ENCODE measurements at places on chromosomes 5 and 9. TPM values are rescaled to one million over a fixed set of nuclear protein-coding genes. Genes with fewer than 3 reads are reported as not detected.

- peak; percentile 26 for DNase-seq
These were observed 8.9 kb downstream of the IRF1 start for GRCh38 chr5:132481596-132482211.

DNA sequence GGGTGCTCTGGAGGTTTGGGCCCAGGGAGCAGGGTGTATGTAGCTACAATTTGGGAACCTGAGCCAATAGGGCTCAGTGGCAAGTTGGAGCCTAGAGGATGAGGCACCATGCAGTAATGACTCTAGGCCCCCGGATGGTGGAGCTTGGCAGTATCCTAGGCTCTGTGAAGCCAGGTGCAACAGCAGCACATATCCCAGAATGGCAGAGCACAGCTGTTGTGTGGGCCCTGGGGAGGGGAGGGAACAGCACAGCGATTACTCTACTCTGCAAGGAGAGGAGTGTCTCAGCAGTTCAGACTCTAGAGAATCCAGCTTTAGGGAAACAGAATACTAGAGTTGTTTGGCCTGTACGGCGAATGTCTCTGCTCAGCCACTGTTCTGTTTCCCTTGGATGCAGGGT is 56.1 kb downstream of the LRRTM2 start:
- no peak for DNase-seq

The TERT gene
- total RNA-seq: 2.5 TPM

The CCDC171 gene
- 1.8 TPM for total RNA-seq

DNA sequence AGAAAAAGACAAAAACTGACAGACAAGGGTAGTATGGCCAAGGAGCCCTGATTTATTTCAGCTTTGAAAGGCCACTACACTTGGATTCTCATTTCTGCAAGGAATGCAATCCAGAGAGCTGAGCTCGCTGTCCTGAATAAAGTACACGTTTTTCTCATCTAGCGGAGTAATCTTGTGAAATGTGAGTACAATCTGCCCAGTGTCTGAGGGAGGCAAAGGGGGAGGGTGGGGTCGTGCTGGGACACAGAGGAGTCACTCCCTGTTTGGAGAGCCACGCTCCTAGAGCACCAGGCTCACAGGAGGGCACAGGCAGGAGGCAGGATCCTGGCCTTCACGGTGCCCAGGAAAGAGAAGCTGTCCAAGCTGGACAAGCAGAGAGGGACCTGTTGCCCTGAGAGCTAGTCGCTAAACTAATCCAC is 51.0 kb upstream of the IFNK start:
- DNase-seq: no peak

- no peak for DNase-seq
These were observed 193.1 kb downstream of the SLC12A2 start for GRCh38 chr5:128276537-128277216.

DNA sequence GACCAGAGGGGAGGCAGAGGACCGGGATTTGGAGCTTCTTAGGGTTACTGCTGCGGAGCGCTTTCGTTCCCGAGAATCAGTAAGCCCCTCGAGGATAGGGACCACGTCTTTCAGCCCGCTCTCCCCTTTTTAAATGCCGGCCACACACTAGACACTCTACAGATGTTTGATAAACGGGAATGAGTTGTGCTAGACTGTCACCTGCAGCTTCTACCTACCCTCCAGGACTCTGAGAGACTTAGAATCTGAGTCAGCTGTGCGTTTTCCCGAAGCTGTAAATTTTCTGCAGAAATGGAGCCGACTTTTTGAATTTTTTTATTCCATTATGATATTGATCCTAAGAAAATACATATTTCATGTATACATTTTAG is 670 bp downstream of the CCDC171 start:
- DNase-seq: peak; percentile 3

DNA sequence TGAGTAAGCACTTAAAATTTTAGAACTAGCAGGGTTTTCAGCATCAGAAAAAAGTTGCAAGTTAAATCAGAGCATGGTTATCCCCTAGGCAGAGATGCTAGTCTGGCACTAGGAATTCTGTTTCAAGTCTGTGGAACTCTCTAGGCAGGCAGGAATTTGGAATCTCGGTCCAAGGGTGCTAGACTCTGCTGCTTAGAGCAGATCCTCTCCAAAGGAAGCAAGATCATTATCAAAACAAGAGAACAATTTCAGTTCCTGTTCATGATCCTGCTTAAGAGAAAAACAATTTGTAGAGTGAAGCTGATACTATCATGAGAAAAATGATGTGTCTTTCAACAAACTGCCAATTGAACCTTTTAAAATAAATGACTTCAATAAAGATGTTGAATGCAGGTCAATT is 420.7 kb downstream of the KIF4B start:
- no peak for DNase-seq

DNA sequence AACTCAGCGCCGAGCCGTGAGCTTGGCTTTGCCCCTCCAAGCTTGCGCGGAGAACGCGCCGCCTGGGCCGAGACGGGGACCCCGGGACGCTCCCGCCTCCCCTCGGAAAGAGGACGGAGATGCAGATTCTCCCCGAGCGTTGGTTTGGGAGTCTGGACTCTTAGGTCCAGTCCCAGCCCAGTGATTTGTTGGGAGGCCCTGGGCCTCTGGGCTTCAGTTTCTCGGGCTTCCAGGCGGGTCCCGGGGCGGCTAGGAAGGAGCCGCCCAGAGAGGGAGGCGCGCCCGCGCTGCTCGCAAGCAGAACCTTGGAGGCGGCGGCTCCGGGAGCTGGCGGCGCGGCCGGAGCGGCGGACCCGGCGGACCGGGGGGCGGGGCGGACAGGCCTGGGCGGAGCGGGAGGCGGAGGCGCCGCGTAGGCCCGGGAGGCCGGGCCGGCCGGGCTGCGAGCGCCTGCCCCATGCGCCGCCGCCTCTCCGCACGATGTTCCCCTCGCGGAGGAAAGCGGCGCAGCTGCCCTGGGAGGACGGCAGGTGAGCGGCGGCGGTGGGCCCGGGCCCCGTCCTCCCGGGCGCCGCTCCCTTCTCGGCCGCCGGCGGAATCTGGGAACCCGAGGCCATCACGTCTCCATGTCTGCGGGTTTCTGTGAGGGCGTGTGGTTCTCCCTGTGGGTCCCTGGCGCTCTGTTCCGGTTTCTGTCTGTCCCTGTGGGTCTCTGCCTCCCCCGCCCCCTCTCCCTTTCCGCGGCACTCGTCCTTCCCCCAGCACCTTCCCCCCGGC is at the start of gene B4GALT7:
Gene B4GALT7 (plus strand): TSS at position 402 of the 777 bp plus-strand sequence. CDS start 79 bp downstream, at position 481.
- DNase-seq: peak; percentile 80

- no peak for DNase-seq
These were observed 648.3 kb upstream of the ZNF608 start for GRCh38 chr5:125394661-125395280.

- no peak for DNase-seq
These were observed 176.6 kb upstream of the KCNN2 start for GRCh38 chr5:114185274-114185673.

GRCh38 chr5:16975950-16976624 is 40.0 kb upstream of the MYO10 start:
- DNase-seq: no peak

The HAVCR2 gene
- total RNA-seq: 6.6 TPM

DNA sequence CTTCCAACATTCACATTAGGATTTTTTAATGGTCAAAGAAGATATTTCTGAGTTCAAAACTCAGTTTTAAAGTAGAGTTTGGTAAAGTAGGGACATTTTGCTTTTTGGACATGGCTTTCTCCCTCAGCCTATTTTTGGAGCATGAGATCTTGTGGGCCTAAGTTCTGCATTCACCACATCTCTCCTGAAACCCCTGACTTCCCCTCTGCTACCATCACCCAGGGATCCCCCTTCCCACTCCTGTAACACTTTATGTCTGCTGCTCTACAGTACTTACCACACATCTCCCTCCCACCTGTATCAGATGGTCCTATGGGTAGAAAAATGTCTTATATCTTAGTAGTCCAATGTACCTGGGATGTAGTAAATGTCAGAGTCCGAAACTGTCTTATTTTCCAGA is 48.2 kb upstream of the JAK2 start:
- no peak for DNase-seq

GRCh38 chr9:113511856-113512761 is 48.6 kb downstream of the RGS3 start:
- DNase-seq: peak; percentile 81

The NUTM2G gene
- not detected for total RNA-seq

The SLC34A1 gene
- not detected for total RNA-seq

DNA sequence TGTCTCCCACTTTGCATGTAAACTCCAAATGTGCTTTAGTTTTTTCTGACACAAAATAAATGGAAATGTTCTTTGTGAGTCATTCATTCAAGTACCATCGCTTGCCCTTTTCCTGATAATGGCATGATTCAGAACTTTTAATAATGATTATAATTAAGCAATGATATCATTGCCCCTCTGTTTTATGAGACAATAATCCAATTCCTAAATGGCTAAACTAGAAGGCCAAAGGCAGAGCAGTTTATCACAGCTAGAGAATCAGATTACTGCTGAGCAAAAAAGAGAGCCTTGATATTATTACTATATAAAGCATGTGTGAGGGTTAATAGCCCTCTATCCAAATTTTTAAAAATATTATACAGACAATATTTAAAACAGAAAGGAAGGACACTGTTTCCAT is 484.2 kb upstream of the PTPRD start:
- DNase-seq: no peak

The ZBTB34 gene
- total RNA-seq: 7.0 TPM

DNA sequence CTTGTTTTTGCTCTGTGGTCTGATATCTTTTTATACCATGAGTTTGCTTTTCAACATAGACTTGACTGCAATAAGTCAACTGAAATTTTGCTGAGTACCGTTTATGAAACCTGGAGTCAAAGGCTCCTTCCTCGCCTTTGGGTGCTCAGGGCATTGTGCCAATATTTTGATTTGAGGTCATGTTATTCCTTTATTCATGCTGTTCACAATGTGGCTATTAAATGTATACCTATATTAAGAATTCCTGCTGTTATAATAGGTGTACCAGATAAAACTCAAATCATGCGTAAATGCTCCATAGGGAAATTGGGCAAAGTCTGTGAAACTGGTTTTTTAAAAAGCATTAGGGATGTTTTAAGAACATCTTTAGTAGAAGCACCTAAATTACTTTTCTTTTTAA is 334.0 kb upstream of the NUDT12 start:
- no peak for DNase-seq

- no peak for DNase-seq
These were observed 47.4 kb upstream of the GLDC start for GRCh38 chr9:6692881-6693361.

- DNase-seq: no peak
These were observed 46.2 kb downstream of the PCA3 start for GRCh38 chr9:76810377-76810957.

The PDE6A gene
- total RNA-seq: not detected

GRCh38 chr5:40688996-40689395 is 9.3 kb downstream of the PTGER4 start:
- no peak for DNase-seq

DNA sequence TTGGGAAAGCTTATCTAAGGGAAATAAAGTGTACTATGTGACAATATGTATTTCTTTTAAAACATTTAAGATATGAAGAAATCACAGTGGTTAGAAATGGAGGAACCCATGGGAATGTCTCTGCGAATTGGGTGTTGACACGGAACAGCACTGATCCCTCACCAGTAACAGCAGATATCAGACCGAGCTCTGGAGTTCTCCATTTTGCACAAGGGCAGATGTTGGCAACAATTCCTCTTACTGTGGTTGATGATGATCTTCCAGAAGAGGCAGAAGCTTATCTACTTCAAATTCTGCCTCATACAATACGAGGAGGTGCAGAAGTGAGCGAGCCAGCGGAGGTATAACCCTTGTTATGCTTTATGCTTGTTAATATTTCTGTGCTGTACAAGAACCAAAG is 69.9 kb downstream of the ADGRV1 start:
- no peak for DNase-seq

DNA sequence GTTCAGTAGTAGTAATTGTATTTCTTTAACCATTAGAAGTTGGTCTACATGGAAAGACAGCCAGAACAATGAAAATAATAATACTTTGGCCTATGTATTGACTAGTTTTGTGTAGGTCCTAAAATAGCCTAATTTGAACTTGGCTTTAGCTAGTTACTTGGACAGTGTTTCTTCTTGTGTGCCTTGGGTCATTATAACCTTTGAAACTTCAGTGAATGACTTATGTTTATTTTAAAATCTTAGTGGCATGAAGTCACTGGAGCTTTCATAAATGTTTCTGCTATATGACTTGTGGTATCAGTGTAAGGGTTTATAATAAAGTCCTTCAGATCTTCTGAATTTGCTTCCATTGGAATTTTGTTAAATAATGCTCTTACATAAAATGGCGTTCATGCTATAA is 2.6 kb upstream of the FAM120AOS start:
- no peak for DNase-seq

DNA sequence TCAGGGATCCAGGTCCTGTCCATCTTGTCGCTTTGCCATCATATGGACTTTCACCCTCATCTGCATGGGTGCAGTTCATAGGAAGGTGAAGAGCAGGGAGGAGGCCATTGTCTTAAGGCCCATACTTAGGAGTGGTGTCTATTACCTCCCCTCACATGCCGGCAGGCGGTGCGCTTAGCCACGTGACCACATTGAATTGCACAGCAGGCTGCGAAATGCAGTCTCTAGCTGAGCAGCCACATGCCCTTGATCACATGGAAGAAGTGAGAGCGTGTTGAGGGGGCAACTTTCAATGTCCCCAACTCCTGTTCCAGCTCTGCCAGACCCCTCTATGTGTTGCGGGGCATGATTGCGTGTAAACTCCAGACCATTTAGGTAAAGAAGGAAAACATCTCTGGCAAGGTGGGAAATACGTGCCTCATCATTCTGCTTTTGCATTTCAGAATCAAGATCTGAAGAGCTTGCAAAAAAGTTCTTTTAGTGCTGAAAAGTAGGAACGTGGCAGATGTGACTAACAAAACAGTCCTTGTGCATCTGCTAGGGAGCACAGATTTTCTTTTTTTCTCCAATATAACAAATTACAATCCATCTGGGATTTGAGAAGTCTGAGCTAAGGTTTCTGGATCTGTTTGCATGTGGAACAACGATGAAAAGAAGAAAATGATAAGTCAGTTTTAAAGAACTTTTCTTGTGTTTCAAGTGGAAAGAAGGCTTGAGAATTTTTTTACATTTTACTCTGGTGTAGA is 34.4 kb downstream of the ROPN1L start:
- DNase-seq: no peak

DNA sequence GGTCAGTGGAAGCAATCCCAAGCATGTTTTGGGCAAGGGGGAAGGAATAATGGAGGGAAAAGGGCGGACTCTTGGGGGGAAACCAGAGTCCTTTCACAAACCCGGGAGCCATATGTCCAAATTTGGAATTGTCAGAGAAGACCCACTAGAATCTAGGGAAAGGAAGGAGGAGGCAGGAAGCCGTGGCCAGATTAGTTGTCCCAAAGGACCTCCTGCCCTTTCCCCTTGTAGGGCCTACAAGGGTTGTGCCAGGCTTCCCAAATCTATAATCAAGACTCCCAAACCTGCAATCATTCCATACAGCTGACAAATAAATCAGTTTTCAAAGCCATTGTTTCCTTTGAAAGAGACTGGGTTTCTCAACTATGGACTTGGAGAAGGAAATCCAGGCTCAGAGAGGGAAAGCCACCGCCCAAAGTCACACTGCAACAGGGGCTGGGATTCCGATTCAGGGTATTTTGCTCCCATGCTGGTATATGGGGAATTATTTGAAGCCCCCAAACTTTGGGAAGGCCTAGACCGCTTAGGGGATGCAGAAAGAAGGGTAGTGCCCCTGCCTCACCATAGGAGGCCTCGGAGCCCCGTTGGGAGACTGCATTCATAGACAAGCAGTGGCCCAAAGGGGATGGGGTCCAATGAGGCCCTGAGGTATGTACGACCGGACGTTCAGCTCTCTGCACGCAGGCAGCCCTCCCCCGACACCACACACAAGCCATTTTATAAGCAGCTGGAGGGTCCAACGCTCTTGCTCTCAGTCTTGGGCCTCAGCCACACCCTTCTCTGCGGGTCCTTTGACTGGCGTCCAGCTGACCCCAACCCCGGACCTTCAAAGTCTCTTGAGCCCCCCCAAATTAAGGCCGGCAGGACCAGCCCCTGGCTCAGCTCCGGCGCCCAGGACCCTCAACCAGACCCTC is 815 bp downstream of the ANXA6 start:
- no peak for DNase-seq
